C1 segment of cervical spinal cord (tissue), 14 donors: ENCODE measurements at places on chromosomes 5 and 9.

DNA sequence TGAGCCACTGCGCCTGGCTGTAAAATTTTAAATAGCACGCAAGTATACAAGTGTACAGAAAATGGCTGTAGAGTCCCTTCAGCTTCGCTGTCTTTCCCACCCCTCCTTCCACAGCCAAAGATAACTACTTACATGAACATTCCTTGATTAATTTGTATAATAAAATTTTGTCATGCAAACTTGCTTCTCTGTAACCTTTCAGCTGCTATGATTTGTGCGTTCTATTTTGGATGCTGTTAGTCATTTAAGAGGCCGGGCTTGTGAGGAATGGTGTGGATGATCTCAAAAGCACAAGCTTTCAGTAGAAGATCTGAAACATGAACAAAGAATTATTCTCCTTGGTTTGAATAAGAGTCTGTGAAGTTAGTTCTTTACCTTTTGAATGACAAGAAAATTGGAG lies 115.0 kb upstream of the TLE1 start:
- DNase-seq: no peak

GRCh38 chr5:107373549-107374263 lies 297.0 kb downstream of the EFNA5 start:
- no peak for DNase-seq

DNA sequence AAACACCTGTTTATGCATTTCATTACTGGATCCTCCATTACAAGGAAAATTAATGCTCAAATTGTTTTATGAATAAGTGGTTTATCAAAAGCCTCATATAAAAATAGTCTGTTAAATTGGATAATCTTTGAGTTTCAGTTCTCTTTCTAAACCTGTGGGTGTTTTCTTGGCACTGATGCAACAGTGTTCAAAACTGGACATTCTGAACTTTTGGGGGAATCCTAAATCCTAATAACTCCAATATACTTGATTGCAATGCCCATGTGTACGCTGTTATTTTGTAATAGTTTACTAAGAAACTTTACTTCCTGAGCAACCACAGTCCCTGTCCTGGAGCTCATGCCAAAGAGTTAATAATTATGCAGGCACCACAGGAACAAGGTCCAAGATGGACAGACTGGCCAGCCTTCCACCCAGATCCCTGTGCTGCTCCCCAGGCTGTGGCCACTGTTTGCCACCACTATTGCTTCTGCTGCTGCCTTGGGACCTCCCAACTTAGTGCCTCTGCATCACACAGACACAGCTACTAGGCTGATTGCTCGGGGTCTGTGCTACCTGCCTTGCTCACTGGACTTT lies 14.0 kb downstream of the IRGM start:
- no peak for DNase-seq

GRCh38 chr5:102764381-102765004 lies 9.4 kb downstream of the PAM start:
- no peak for DNase-seq

DNA sequence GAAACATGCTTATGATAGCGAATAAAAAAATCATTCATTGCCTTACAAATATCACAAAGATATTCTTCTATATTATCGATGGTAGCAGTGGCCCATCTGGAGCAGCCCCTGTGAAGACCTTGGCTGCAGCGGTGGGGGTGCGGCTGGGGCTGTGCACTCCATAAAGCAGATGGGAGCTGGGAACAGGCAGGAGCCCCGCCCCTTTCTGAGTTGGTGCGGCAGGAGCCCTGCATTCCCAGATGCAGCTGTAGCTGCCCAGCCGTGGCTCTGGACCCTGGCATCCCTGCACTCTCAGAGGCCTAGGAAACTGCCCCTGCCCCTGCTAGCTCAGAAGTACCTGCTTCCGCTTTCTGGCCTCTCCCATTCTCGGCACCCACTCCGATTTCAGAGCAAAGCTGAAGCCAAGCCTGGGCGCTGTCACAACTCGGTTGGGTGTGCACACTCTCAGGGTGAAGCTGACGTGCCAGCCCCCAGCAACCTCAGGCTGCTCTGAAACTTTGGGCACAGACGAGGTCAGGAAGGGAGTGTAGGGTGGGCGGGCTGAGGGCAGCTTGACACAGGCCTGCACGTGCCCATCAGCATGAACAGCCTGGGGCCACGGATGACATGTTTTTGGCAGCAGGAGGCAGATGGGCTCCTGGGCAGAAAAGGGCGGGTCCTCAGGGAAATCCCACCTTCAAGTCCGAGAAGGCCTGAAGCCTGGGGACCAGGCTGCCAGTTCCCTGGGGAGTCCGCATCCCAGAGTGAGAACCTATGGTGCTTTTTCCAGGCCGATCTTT lies 1440.8 kb upstream of the ACO1 start:
- no peak for DNase-seq

- DNase-seq: no peak
These were observed 37.5 kb downstream of the NEK6 start for GRCh38 chr9:124295159-124295794.

DNA sequence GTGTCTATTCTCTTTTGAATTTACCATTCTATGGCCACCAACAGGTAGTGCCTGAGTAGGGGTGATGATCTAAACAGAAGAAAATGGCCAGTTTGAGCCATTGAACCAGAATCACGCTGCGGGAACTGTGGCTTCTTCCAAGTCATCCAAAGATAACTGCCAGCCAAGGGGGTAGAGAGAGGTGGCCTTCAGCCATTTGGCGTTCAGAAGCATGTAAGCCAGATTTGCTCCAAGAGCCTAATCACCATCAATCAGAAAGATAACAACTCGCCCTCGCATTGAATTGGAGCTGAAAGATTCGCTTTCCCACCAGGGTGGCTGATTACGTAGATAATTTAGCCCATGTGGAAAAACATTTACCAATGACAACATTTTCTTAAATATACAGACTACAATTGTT lies 1302.7 kb upstream of the DMAC1 start:
- no peak for DNase-seq

GRCh38 chr5:134371834-134372340 lies 518 bp downstream of the UBE2B start:
- DNase-seq: peak; percentile 48

GRCh38 chr9:35271637-35272036 lies 109.8 kb downstream of the UNC13B start:
- DNase-seq: no peak

- no peak for DNase-seq
These were observed 471.3 kb downstream of the MAT2B start for GRCh38 chr5:163976696-163977095.

GRCh38 chr9:125346080-125346732 lies 84.6 kb downstream of the GAPVD1 start:
- DNase-seq: no peak

DNA sequence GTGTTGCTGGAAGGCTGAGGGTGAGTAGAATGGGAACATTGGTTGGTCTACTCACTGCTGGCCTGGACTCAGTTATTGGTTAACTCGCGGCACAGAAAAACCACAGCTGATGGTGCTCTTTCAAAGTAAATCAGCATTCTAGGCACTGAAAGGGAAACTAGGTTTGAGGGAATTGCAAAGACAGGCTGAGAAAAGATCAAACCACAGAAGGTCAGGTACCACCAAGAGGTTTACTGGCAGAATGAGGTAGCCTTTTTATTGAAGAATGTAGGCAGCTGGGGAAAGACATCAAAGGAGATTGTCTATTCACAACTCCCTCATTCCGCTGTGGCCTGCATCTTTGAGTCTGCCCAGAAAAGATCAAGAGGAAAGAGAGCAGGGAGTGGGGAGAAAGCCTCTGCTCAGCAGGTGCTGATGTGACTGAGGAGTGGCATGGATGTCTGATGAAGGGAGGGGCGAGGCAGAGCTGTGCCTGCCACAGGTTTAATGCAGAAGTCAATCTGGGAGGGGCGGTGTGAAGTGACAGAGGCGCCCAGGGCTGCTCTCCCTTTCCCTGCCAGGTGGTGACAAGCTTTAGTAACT lies 255.5 kb downstream of the MAN2A1 start:
- DNase-seq: no peak

DNA sequence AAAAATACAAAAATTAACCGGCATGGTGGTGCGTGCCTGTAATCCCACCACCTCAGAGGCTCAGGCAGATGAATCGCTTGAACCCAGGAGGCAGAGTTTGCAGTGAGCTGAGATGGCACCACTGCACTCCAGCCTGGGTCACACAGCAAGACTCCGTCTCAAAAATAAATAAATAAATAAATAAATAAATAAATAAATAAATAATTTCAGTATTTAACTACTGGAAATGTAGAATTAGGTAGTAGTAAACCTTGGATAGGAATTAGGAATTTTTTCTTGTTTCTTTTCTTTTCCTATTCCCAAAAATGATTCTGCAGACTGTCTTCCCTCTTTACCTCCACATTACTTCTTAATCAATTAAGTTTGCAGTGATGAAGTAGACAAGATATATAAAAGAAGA lies 103.2 kb downstream of the PLK2 start:
- no peak for DNase-seq

DNA sequence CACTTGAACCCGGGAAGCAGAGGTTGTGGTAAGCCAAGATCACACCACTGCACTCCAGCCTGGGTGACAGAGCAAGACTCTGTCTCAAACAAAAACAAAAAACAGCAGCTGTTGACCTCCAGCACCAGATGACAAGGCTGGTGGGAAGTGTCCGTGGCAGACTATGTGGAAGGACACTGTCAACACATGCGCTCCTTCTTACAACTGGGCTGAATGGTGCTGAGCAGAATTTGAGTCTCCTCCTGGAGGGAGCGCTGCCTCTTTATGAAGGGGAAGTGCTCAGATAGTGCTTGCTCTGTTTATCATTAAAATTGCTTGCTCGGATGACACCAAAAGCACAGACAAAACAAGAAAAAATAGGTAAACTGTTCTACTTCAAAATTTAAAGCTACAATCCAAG lies 9.2 kb upstream of the CFAP157 start:
- DNase-seq: no peak
